ENCODE measurements at places on chromosomes 3 and 15.

GRCh38 chr3:115217678-115218451, 70.8 kb upstream of the ZBTB20 start:
- DNase-seq: peak; percentile 24

- no peak for DNase-seq
Observed at GRCh38 chr15:41984622-41985021, 12.3 kb upstream of the EHD4 start.

GRCh38 chr3:109117939-109118338, at the start of gene MORC1:
MORC1 (minus strand) TSS chr3:109118134; CDS start chr3:109118059, 75 bp downstream.
- DNase-seq: no peak

- no peak for DNase-seq
Observed at GRCh38 chr3:66709532-66709931, 208.7 kb upstream of the LRIG1 start.

DNA sequence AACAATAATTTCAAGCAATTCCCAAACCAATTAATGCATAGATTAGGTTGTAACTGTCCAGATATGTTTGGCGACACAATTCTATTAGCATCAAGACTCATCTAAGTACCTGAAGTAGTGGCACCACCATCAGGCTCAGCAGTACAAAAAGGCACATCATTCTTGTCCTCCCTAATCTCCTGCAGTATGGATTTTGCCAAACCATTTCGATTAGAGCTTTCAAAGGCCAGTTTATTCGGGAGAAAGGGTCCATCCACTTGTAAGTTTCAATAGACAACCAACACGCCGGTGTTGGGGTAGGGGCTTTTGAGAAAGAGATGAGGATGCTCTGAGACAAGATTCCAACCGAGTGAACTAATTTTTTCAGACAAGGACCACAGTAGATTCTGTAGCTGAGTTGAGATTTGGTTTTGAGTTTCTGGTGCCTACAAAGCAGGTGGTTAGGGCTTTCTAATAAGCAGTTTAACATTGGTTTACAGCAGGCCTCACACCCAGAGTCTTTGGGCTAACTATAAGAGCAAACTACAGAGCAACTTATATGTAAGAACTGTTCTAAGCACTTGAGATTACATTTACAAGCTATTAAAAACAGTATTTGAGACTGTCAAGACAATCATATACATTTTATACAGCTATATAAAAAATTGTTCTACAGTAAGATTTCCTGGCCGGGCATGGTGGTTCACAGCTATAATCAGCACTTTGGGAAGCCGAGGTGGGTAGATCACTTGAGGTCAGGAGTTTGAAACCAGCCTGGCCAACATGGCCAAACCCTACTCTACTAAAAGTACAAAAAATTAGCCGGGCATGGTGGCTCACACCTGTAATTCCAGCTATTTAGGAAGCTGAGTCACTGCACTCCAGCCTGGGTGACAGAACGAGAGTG, 4.5 kb downstream of the RPL22L1 start:
- no peak for DNase-seq

- DNase-seq: no peak
Observed at GRCh38 chr3:129599607-129600006, 6.9 kb downstream of the PLXND1 start.

DNA sequence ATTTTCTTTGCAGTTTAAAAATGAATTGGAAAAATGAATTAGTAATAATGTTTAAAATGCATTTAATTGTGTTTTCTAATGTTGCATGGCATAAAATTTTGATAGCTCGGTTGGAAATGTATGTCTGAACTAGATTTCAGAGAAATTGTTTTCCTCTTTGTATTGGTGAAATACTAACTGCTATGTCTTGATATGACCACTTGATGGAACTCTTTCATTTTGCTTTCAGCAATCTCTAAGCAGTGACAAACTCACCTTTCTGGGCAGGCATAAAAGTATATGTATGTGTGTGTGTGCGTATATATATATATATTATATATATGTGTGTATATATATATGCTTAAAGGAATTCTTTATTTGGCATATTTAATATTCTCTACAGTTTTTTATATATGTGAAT, 239.3 kb upstream of the ZNF717 start:
- no peak for DNase-seq
